ENCODE measurements at places on chromosomes 5 and 9.

GRCh38 chr9:104850786-104851545, 77.0 kb downstream of the ABCA1 start:
- no peak for DNase-seq

DNA sequence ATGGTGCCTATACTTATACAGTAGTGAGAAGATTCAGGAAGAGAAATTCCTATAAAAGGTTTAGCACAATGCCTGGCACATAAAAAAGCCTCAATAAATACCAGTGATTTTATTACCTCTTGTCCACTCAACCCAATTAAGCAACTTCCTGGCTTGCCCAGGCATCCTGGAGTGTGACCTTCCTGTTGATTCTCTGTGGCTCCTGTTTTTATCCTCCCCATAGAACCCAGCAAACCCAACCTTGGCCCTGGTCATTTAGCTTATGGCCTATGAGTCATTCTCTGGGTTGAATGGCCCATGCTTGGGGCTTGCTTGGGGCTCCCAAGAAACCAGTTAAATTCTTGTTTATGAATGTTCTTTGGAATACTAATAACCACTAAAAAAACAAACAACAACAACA, 21.4 kb upstream of the SPARC start:
- DNase-seq = no peak

- no peak for DNase-seq
Observed at GRCh38 chr9:85237478-85237877, 504.3 kb downstream of the AGTPBP1 start.

GRCh38 chr5:18113721-18114120, 479.5 kb downstream of the TAF11L14 start:
- DNase-seq = no peak

DNA sequence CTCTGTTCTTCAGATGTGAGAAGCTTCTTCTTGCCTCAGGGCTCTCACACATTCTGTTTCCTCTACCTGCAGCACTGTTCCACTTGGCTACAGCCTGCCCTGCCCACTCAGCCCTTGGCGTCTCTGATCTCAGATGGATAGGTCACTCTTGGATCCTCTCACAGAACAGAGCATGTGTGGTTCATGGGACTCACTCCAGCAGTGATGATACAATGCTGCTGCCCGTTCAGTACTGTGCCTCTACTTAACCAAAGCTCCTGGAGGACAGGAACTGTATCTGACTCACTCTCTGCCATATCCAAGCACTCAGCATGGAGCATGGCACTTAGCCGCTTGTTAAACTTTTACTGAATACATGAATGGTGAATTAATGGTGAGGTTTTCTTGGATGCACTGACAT, 3.4 kb upstream of the SPINK4 start:
- no peak for DNase-seq

DNA sequence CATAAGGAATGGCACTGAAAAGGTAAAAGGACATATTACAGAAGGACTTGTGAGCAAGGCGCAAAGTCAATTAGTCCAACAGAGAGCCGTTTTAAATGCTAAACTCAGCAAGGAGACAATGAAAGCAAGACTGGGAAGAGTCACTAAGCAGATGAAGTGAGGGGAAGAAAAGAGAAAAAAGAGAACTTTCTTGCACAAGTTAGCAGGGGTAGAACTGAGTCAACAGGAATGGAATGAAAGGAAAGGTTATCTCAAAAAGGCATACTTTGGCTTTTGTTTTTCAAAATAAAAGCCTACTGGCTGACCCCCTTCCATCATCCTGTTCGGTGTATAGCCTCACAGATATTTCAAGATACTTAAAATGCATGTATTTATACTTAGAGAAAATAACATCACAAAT, 75.0 kb downstream of the NR6A1 start:
- DNase-seq = no peak

GRCh38 chr9:121057821-121058220, 7.7 kb upstream of the C5 start:
- no peak for DNase-seq

DNA sequence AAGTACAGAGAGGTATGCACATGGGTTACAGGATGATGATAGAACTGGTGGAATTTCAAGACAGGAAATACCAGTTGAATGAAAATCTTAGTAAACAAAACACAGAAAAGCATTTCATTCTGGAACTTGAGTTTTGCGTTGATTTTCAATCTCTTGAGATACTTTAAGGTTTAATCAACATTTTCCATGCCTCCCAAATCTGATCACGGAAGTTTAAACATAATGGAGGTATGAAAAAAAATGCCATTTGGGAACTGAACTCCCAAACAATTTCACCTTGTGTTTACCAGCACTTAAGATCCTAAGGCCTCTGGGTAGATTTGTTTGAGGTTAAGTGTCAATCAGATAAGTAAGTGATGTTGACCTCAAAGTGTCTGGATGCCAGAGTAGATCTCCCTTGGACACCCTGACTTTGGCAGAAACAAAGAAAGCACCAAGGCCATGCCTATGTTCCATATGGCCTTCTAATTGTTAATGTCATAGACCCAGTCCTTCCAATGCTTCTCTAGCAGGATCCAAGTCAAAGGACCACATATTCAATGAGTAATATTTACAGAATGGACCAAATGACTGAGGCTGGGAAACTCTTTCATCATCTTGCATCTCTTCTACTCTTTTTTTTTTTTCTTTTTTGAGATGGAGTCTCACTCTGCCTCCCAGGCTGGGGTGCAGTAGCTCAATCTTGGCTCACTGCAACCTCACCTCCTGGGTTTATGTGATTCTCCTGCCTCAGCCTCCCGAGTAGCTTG, 216.9 kb downstream of the ARRDC3 start:
- no peak for DNase-seq

DNA sequence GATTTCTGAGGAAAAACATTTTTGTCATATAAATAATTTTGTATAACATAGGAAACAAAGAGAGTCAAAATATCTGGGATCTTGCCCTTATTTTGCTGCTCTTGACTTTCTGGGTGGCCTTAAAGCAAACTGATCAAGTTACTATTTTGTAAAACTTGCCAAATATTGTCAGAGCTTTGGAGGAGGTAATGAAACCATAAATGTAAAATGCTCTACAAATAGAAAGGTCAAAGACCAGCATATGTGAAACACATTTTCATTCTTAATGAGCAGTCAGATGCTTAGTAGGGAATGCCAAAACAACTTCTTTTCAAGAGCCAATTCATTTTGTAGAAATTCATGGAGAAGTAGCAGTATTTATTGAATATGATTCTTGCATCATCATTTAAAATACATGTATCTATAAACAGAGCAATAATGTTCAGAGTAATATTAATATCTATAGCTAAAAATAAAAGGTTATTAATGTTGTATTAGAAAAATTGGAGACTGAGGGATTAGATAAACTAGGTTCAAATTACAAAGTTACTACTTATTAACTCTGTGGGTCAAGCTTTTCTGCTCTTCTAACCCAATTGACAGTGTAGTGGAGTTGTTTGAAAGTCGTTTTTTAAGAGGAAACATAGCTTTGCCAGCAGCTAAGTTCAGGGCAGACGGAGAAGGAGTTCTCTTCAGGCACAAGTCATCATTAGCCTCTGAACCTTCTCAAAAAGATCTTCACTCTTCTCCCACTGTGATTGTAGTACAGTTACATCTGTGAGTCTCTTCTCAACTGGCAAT, 2053.1 kb downstream of the EFNA5 start:
- no peak for DNase-seq

DNA sequence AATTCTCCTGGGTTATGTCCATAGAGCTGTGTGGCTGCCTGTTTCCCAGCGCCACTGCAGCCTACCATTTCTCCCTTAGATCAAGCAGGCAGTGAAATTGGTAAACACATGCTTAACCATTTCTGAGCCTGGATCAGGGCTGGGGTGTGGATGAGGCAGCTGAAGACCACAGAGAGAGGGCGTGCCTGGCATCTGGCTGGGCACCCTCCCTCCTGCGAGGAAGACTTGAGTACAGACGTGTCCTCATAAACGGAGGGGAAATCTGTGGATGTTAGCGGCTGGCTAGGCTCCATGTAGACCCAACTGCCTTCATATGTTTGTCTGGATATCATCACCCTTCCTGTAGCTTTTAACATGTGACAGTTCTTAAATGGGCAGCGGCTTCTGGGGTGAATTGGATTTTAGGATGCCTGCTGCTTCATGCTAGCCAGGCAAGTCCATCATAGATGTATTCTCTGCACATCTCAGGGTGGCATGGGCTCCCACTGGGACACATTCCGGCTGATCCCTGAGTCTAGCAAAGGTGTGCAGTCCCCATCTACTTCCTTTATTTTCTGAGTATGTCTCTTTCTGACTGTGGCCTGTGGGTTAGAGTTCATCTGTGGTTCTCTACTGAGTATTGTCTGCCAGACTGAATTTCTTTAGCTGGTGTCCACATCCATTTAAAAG, 11.0 kb downstream of the RGS3 start:
- DNase-seq = no peak

DNA sequence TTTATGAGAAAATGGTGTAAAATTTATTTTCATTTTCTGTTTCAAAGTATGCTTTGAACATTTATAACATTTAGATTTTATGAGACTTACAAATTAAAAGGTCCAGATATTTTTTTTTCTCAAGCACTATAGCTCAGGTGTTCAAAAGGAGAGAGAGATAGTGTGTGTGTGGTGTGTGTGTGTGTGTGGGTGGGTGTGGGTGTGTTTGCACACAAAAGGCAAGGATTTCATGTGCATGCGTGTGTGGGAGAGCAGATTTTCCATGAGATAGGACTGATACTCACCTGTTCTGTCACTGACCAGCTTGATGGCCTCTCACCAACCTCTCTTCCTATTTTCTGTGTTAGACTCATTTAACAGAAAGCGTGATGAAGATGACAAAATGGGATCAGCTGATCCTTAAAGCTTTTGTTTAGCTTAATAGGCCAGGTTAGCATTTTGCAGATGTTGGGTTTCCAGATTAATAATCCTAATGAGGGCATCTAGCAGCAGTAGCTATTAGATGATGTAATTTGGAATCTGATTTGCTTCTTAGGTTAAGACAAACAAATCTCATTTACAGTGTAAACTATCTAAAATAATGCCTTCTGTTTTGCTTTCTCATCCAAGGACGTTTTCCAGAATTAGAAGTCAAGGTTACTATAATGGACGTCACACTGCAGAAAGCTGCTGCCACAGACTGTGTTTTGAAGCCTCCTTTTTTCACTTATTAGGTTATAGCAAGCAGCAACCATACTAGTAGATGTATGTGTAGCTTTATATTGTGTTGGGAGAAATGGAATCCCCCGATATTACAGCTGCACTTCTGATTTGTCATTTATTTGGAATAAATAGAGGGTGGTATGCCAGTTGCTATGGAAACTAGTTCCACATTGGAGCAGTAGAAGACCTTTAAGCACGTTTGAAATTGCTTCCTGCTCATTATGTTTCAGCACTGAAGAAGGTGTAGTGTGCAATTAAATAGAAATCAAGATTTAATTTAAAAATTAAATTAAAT, 355.6 kb downstream of the TAF11L14 start:
- no peak for DNase-seq

DNA sequence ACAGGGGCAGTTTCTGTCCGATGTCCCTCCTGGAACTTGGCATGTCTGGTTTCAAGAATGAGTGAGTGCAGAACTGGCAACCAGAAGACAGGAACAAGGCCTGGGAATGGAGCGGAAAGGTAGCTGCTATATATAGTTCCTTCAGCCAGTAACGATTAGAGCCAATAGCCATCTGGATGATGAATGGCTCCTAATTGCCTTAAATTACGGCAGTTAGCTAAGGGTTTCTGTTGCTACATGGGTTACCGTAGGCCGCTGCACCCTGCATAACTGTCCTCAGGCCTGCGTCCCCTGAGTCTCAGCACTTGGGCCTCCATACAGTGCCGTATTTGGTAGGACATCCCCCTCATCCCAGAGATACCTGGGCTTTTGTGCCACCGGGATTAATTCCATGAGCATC, 29.4 kb downstream of the WWC1 start:
- DNase-seq = no peak

DNA sequence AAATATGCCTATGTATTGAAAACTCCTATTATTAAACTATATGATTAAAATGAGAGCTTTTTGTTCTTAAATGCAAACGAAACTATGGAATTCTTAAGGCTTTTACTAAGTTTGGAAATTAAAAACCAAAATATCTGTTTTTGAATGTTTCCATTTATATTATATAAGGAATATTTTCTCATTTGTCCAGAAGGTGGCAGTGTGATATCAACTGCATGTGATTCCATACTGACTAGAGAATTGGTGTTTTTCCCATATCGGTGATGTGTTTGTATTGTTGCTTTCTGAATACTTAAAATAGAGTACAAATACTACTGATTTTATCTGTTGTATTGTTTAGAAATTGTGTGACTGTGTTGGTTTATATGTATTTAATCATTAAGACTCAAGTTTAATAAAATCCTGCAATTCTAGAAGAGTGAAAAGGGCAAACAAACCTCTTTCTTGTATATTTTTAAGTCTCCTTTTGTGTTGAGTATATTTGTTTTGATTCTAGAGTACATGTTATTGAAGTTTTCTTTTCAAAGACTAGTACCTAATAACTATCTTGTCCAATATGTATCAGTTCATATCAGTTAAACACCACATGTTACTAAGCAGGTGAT, 320.8 kb downstream of the CCDC171 start:
- no peak for DNase-seq

DNA sequence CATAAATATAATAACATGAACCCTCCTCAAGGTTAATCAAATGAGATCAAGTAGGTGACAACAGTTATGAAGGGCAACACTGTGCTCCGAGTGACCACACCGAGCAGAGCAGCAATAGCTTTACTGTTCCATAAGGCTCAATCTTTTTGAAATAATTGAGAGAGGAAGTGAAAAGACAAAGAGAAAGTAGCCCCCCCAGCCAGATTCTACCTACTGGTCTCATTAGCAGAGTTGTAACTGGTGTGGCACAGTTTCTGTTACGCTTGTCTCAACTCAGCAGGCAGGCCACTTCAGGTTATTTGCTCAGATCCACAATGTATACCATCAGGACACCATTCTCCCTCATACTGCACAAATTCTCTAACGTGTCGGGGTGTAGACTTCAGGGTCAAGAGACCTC, 14.0 kb downstream of the PRUNE2 start:
- no peak for DNase-seq

GRCh38 chr5:140996060-140996459, 29.8 kb downstream of the PCDHAC2 start:
- DNase-seq = no peak

- no peak for DNase-seq
Observed at GRCh38 chr5:144015961-144016360, 154.5 kb downstream of the YIPF5 start.

DNA sequence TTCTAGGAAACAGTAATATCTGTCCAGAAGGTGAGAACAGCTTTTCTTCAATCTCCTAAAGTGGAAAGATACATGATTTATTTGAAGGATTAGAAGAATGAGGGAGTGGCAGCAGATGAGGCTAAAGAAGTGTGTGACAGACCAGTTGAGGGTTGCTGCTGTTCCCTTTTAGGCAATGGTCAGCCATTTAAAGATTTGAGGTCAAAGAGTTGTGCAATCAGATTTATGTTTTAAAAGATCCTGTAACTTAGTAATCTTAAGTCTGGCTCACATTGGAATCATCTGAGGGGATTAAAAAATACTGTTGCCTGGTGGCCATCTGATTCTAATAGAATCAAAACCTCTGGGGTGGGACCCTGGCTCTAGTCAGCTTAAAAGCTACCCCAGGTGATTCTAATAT, 4.3 kb upstream of the SGCD start:
- no peak for DNase-seq
